ENCODE measurements at places on chromosomes 3 and 15.

DNA sequence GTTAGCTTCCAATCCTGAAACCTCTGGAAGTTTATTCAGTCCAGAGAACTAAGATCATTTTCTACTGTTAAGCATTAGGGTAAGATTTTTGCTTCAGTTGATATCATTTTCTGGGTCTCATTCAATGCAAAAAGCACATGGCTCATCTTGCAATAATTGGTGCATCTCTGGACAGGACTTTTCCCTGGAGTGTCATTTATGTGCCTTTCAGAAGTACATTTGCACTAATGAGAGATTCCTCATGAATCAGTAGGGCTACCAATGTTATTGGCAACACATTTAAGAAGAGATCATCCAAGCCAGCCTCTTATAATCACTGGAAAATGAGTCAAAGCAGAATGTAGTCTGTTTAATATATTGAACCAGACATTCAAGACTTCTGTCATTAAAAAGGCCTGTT, 224.2 kb upstream of the CHRNA7 start:
- DNase-seq: no peak
- H3K4me3 ChIP-seq: no peak overlapping the region
- no peak overlapping the region for H3K27ac ChIP-seq
- H3K36me3 ChIP-seq: no peaks in the 10 kb centered on the region

- H3K4me1 ChIP-seq: peaks cover 11% of the 10 kb centered on the region
- H3K27me3 ChIP-seq: no peaks in the 10 kb centered on the region
- no peaks in the 10 kb centered on the region for H3K36me3 ChIP-seq
- no peak overlapping the region for H3K4me3 ChIP-seq
- DNase-seq: no peak
- H3K27ac ChIP-seq: peak overlapping the region; percentile 5
Measured at GRCh38 chr3:7684182-7684715, 817.4 kb upstream of the LMCD1 start.

GRCh38 chr3:189780546-189781270, 149.5 kb downstream of the TP63 start:
- no peak for DNase-seq
- no peak overlapping the region for H3K4me3 ChIP-seq
- peaks cover 4% of the 10 kb centered on the region for H3K36me3 ChIP-seq
- H3K27ac ChIP-seq: no peak overlapping the region
- no peaks in the 10 kb centered on the region for H3K27me3 ChIP-seq

GRCh38 chr3:134697830-134698689, 47.2 kb upstream of the KY start:
- H3K4me3 ChIP-seq: no peak overlapping the region
- H3K27me3 ChIP-seq: peaks cover 63% of the 10 kb centered on the region
- no peaks in the 10 kb centered on the region for H3K36me3 ChIP-seq
- no peak for DNase-seq
- no peaks in the 10 kb centered on the region for H3K4me1 ChIP-seq
- H3K27ac ChIP-seq: no peak overlapping the region

DNA sequence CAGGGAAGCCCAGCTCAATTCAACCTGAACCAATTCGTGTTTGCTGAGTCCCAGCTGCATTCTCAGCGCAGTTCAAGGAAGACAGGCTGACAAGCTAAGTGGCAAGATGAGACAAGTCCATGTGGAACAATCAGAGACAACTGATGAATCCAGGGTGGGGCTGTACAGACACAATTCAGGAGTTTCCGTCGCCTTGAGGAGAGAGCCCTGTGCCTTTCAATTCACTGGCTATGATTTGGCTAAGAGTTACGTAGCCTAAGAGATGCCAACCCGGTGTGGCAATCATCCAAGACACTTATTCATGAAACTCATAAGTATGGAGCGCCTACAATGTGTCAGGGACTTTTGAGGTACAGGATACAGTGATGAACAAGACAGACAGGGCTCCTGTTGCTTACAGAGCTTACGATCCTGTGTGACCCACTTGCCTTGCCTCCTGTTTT, 15.5 kb upstream of the ZBED2 start:
- no peaks in the 10 kb centered on the region for H3K27me3 ChIP-seq
- H3K4me3 ChIP-seq: no peak overlapping the region
- peaks cover 12% of the 10 kb centered on the region for H3K4me1 ChIP-seq
- H3K36me3 ChIP-seq: no peaks in the 10 kb centered on the region
- H3K27ac ChIP-seq: no peak overlapping the region

- no peaks in the 10 kb centered on the region for H3K4me1 ChIP-seq
- H3K4me3 ChIP-seq: no peak overlapping the region
- DNase-seq: no peak
- H3K27ac ChIP-seq: no peak overlapping the region
Measured at GRCh38 chr3:68163062-68163461, 508.6 kb upstream of the SUCLG2 start.

DNA sequence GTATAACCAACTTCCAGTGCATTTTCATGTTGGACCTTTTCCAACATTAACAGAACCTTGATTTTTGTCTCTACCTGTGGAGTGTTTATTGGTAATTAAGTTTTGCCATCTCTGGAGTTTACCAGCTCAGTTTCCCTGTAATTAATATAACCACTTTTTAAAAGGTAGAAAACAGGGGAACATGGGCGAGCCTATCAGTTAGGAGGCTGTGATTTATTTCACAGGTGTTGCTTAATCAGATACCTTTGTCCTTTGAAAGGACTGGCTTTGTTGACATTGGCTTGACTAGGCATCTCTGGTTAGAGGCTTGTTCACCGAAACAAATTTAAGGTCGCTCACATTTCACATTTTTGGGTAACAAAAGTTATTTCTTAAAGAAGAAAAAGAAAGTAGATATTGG, 622 bp downstream of the NAALADL2 start:
- H3K36me3 ChIP-seq: no peaks in the 10 kb centered on the region
- no peak for DNase-seq
- H3K4me3 ChIP-seq: peak overlapping the region; percentile 56
- no peaks in the 10 kb centered on the region for H3K27me3 ChIP-seq

GRCh38 chr3:34864011-34864410, 775.3 kb upstream of the ARPP21 start:
- DNase-seq: no peak
- no peaks in the 10 kb centered on the region for H3K36me3 ChIP-seq
- no peak overlapping the region for H3K27ac ChIP-seq
- peaks cover 68% of the 10 kb centered on the region for H3K27me3 ChIP-seq

DNA sequence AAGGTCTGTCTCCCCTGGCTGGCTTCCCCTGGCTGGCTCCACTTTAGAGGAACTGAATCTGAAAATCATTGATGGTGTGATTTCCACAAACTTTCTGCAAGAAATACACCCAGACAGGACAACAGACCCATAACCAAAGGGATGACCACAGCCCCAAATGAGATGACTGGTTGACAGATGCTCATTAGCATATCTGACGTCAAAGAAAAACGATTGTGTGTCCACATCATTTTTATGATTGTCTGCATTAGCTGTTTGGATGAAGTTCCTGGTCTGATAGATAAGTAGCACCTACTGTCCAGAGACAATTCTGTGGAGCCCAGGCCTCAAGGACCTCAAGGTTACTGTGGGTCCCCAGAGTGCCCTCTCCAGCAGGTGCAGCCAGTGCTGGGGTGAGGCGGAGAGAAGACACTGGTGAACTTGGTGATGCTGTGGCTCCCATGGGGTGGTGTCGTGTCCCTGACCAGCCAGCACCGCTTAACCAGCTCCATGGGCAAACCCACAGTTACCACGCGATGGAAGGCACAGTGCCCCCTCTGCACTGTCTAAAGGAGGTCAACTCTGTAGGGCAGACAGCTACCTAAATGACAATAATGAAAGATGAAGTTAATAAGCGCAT, 127.4 kb downstream of the NSMCE3 start:
- no peaks in the 10 kb centered on the region for H3K36me3 ChIP-seq
- peaks cover 23% of the 10 kb centered on the region for H3K27me3 ChIP-seq
- H3K27ac ChIP-seq: no peak overlapping the region
- peaks cover 12% of the 10 kb centered on the region for H3K4me1 ChIP-seq

DNA sequence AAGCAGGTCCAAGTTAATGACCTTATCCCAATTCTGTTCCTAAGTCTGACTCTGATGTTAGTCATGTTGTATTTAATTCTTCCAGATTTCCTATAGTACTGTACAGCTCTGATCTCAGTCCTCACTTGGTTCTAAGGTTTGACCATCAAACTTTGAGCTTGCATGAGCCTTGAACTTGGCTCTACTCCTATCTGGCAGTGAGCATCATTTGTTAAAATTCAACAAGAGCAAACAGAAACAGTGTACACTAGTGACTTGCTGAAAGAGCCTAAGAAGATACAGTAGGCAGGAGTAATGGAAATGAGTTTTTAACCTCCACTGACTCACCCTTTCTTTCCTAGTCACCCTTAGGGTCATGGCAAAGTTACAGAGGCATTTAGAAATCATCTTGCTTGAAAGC, 451.1 kb upstream of the TPRG1 start:
- no peak overlapping the region for H3K4me3 ChIP-seq

DNA sequence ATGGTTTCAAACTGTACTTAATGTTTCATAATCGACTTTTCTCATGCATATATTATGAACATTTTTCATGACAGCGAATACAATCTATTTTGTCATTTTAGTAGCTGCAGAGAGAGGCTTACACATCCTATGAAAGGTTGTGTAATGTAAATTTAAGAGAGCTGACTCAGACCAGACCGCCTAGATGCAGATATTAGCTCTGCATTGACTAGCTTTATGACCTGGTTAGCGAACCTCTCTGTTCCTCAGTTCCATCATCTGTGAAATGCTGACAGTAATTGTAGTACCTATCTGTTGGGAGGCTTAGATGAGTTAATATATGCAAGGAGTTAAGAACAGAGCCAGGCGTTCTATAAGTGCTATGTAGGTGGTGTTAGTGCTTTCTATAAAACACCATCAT, 116.2 kb upstream of the RASGRP1 start:
- DNase-seq: no peak
- no peak overlapping the region for H3K27ac ChIP-seq
- no peaks in the 10 kb centered on the region for H3K36me3 ChIP-seq
- H3K27me3 ChIP-seq: no peaks in the 10 kb centered on the region
- H3K4me3 ChIP-seq: no peak overlapping the region
- peaks cover 23% of the 10 kb centered on the region for H3K4me1 ChIP-seq

DNA sequence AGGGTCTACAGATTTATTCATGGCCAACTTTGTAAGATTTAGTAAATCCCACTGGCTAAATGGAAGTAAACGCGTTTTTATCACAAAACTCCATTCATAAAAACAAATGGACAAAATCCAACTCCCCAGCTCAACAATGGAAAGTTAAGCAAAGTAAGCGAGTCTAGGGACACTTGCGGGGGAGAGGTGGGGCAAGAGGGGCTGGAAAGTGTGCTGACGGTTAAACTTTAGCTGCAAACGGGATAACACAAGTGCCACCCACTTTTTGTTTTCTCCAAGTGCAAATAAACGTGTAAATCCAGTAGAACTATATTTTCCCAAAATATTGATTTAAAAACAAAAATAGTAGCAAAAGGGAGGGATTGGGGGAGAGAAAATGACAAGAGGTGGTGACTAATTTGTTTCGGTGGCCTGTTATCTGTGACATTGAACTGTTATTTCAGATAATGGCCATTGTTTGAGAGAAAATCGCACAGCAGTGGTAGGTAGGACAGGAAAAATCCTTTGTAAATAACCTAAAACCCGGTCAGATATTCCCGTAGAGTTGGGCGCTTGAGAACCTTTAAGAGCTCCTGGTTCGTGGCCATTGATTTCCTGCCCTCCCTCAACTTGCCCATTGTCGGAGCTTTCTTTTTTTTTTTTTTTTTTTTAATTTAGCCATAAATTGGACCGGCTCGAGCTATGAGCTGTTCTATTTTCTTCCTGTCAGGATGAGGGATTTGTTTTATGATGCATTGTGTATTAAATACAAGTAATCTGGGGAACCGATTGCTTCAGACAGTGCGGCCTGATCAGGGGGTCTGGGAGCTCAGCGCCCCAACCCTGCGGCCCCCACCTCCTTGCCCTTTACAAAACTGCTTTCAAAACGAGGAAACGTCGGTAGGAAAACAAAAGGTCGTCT, 514.8 kb downstream of the MECOM start:
- H3K36me3 ChIP-seq: no peaks in the 10 kb centered on the region
- peak overlapping the region; percentile 74 for H3K4me3 ChIP-seq
- peak overlapping the region; percentile 83 for H3K27ac ChIP-seq
- peaks cover 61% of the 10 kb centered on the region for H3K4me1 ChIP-seq
- H3K27me3 ChIP-seq: peaks cover 48% of the 10 kb centered on the region

- no peak overlapping the region for H3K27ac ChIP-seq
- peaks cover 54% of the 10 kb centered on the region for H3K27me3 ChIP-seq
- no peak overlapping the region for H3K4me3 ChIP-seq
Measured at GRCh38 chr3:59212128-59212779, 162.4 kb upstream of the CFAP20DC start.

GRCh38 chr3:48716508-48716981, 476 bp downstream of the IP6K2 start:
- H3K27ac ChIP-seq: peak overlapping the region; percentile 100
- H3K36me3 ChIP-seq: peaks cover 16% of the 10 kb centered on the region
- H3K4me3 ChIP-seq: peak overlapping the region; percentile 97
- peaks cover 41% of the 10 kb centered on the region for H3K4me1 ChIP-seq
- H3K27me3 ChIP-seq: no peaks in the 10 kb centered on the region

DNA sequence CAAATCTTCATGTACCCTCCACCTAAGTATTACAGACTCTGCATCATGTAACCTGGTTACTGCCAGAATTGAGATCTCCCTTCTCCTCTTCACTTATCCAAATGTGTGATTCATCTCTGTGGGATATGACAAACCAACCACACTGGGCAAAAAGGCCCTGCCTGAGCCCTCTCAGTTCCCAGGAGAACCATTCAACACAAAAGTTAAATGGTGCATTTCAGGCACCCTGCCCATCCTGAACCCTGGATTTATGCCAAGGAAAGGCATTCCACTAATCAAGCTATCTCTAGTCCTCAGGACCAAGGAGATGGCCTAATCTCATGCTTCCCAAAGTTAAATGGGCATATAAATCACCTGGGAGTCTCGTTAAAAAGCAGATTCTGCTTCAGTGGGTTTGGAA, 108.5 kb downstream of the TNIK start:
- H3K4me3 ChIP-seq: no peak overlapping the region
- H3K27ac ChIP-seq: no peak overlapping the region
- H3K36me3 ChIP-seq: no peaks in the 10 kb centered on the region

- no peak for DNase-seq
- no peak overlapping the region for H3K27ac ChIP-seq
- no peaks in the 10 kb centered on the region for H3K27me3 ChIP-seq
- peaks cover 49% of the 10 kb centered on the region for H3K36me3 ChIP-seq
- H3K4me3 ChIP-seq: no peak overlapping the region
Measured at GRCh38 chr3:132504375-132504933, 87.2 kb downstream of the DNAJC13 start.

DNA sequence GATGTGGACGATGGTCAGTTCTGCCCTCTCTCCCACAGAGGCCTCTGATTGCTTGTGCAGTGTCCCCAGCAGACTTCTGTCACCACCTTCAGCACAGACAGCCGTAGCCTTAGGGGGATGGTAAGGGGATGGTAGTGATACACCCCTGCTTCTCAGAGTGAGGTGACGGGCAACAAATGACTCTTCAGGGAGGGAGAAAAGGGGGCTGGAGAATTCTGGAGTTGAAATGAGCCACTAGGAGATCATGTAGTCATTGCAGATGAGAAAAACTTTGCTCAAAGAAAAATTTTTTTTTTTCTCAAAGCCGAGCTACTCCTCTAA, 29.6 kb upstream of the TIMP4 start:
- no peak overlapping the region for H3K4me3 ChIP-seq
- no peaks in the 10 kb centered on the region for H3K27me3 ChIP-seq
- H3K4me1 ChIP-seq: peaks cover 18% of the 10 kb centered on the region
- no peak for DNase-seq
- H3K36me3 ChIP-seq: no peaks in the 10 kb centered on the region

Measured in mesothelial cell of epicardium (in vitro differentiated cells).